ENCODE measurements at places on chromosomes 3 and 15.

GRCh38 chr3:16369885-16370284 lies 104.9 kb downstream of the OXNAD1 start:
- DNase-seq = no peak

GRCh38 chr3:56800130-56800831 lies 1.5 kb downstream of the ARHGEF3 start:
- DNase-seq = no peak

- DNase-seq = no peak
Observed at GRCh38 chr15:53448232-53449015, 311.0 kb downstream of the WDR72 start.

DNA sequence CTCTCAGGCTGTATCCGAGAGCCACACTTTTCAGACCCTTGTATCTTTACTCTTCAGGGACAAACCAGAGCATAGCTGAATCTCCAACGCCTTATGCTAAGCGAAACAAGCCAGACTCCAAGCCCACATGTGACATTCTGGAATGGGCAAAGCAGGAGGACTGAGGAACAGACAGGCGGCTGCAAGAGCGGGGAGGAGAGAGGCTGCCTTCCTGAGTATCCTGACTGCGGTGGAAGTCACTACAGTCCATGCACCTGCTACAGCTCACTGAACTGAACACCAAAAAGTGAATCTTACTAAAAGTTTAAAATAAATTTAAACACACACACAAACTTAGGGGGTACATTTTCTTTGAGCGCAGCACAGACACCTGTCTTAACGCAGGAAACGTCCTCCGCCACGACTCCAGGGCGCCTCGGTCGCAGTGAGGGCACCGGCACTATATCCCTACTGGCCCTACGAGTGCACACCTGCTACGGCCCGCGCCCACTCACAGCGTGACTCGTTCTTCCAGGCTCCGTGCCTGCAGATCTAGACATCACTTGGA lies 1.4 kb downstream of the CYFIP1 start:
- no peak for DNase-seq

- no peak for DNase-seq
Observed at GRCh38 chr3:33704891-33705290, 13.2 kb downstream of the CLASP2 start.

GRCh38 chr15:42604894-42605744 lies 29.7 kb downstream of the STARD9 start:
- DNase-seq = peak; percentile 43

DNA sequence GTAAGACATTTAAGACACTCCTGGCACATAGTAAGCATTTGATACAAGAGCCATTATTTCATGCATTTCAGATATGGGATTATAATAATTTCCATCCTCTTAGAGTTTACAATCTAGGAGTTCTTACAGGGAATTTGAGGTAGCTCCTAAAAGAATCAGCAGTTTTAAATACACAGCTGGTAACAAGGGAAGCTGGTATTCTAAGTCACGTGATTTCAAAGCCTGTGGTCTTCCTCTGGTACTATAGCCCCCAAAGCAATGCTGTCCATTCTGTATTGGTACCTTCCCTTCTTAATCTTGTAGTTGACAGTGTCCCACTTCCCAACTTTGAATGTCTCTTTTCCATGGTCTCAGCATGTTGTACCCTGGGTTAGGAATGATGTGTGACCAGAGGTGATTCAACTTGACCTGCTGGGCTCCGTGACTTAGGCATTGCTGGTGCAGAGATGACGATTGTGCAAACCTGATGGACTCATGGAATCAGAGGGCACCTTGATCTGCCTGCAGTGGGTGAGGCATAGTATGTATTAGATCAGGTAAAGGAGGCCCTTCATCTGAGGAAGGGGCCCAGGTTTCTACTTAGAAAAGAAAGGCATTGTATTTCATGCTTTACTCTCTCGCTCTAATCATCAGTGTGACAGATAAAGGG lies 122.9 kb downstream of the AKAP13 start:
- DNase-seq = no peak

Measured in pulmonary artery endothelial cell (primary cell).